ENCODE measurements at places on chromosomes 16 and 17.

DNA sequence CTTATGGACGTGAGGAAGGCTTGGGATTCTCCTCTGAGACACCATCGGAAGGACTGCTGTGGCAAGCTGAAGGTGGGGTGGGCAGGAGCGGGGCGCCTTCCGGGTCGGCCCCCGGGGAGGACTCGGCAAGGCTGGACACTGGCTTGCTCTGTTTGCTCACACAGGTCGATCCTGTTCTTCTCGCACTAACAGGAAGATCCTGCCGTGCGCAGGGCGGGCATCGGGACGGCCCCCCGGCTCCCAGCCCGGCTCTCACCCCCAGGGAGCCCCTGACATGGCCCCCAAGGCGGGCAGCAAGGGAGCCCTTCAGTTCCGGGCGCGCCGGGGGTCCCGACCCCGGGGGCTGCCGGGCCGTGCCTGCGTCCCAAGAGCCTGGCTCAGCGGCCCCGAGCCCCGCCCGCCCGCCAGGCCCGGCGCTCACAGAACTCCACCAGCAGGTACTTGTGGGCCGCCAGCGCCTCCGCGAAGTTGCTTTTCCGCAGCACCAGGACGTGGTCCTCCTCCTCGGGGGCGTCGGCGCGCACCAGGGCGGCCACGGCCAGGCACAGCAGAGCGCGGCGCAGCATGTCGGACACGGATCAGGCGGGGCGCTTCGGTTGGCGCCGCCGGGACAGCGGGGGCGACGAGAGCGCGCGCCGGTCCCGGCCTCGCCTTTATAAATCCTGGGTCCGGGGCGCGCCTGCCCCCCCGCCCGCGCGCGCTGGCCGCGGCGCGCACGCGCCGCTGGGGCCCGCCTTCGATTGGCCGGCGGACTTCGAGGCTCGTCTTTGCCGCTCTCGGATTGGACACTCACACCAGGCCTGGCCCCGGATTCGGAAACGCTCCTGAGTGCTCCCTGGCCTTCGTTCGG lies at the start of gene P4HB:
Gene P4HB, minus strand, starts transcription at position 630 of the 850 bp plus-strand sequence. Its CDS starts 64 bp downstream, at position 566.
- no peak for DNase-seq

DNA sequence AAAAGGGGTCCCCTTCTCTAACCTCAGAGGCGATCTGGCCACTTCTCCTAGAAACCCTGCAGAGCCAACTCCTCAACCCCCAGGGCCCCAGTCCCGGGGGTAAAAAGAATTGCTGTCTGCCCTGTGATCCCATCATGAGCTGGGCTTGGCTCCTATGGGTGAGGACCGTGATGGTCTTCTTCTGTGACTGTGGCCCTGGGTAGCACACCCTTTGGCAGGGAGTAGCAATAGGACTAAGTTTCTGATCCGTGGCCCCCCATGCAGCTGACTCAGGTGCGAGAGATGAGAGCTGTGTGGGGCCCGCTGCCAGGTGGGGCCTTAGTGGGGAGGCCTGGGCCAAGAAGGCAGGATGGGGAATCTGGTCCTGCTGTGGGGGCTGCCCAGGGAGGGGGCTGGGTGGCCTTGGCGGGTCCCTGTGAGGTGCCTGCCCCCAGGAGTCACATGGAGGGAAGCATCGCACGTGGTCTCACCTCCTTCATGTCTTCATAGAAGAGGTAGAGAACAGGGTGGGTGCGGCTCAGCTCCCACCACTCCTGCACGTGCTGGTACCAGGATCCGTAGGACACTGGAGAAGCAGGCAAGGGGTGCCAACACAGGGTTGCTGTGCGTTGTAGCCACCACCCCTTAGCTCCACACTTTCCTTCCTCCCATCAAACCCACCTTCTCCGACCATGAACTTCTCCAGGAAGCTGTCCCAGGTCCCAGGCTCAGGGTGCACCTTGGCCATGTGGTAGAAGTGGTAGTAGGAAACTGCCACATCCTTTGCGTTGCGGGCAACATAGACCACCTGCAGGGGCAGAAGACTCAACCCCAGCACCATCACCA lies 3.3 kb downstream of the SULT1A1 start:
- DNase-seq = no peak

DNA sequence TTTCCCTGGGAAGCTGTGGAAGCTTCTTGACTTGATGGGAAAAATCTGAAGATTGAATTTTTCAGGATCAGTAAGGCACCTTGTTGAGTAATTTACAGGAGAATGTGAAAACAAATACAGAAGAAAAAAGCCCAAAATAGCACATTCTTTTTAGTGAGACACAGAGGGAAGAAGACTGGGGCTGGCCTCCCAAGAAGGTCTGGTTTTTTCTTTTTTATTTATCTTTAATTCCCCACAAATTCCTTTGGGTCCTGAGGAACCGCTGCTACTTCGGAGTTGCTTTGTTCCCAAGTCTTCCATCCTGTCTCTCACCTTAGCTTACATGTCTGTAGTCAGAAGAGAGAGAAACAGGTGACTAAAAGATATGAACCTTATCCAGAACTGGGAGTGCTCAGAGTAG lies 166.6 kb upstream of the NOG start:
- no peak for DNase-seq

GRCh38 chr16:87306516-87306915 lies 10.7 kb downstream of the C16orf95 start:
- DNase-seq = no peak

GRCh38 chr16:85625053-85625452 lies 11.9 kb downstream of the GSE1 start:
- no peak for DNase-seq

DNA sequence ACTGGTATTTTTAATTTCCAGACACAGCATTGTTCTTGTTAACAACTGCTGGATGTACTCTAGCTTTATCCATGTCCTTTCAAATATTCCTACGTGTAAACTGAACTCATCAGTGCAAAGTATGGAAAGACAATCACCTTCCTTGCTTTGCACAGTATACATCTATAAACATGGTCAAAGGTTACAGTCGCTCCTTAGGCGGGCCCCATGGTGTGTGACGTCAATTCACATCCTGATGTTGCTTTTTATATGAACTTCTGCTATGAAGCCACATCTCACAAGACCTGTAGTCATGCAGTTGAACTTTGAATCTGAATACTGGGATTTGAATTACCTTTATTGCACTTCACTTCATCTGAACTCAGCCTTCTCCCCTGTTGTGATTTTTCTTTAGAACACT lies 447.6 kb upstream of the PSMD7 start:
- DNase-seq = no peak

DNA sequence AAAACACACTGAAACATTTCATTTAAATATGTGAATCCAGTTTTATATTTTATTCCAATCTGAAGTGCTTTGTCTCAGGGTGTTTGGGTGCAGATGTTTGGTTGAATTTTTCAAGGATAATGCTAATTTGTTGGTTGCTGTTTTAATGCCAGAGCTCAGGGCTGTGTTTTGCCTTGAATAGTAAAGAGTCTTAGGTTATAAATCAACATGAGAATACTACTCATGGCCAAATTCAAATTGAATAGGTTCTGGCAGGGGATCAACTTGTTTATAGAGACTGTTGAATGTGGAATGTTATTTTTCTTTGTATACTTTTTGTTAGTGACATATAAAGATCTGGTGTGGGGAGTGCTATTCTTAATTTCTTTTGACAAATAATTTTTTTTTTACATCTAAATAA lies 18.8 kb downstream of the TOM1L1 start:
- DNase-seq = no peak

DNA sequence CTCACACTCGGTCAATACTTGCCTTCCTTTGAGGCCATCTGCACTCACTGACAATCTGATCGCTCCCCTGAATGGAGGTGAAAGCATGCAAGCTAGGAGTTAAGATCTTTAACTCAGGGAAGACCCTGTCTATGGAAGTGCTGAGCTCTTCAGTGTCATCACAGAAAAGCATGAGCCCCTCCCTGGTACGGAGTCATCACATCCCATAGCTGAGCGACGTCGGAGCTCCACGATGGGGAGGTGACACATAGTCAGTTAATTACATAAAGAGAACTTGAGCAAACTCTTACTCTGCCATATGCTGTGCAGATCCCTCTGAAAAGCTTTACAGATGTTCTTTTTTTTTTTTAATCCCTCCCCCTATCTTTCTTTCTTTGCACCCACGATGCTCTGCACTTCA lies 463.2 kb downstream of the WWOX start:
- no peak for DNase-seq

GRCh38 chr17:59893676-59894100 lies 767 bp downstream of the RPS6KB1 start:
- DNase-seq = peak; percentile 31

DNA sequence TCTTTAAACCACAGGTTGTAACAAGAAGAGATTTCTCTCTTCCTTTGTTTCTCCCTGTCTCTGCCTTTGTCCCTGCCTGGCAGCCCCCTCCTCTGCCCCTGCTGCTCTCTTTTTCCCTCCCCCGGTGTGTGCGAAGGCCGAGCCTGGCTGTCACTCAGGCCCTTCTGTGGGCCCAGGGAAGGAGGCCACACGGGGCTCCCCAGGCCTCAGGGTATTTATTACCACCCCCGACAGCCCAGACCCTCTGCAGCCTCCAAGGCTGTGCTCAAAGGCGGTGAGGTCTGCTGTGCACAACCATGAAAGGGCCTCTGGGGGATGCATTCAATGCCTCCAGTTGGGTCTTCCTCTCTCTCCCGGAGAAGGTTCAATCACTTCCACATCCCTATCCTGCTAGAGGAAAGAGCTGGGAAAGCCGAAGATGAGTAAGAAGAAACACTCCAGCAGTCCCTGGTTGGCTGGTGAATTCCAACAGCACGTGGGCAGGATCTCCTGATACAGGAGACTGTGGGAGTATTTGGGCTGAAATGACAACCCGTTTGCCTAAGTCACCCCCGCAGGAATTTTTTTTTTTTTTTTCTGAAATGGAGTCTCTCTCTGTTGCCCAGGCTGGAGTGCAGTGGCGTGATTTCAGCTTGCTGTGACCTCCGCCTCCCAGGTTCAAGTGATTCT lies 34.2 kb downstream of the ZNF423 start:
- no peak for DNase-seq

DNA sequence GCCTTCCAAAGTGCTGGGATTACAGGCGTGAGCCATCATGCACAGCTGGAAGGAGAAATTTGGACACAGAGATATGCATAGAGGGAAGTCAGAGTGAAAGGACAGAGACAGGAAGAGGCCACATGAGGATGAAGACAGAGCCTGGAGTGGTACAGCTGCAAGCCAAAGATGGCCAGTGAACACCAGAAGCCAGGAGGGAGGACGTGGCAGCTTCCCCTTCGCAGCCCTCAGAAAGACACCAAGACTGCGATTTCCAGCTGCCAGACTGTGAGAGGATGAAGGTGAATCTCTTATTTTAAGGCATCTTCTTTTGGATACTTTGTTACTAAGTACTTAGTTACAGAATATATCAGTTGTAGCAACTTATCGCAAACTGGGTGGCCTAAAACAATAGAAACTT lies 60.5 kb upstream of the PLCG2 start:
- no peak for DNase-seq

DNA sequence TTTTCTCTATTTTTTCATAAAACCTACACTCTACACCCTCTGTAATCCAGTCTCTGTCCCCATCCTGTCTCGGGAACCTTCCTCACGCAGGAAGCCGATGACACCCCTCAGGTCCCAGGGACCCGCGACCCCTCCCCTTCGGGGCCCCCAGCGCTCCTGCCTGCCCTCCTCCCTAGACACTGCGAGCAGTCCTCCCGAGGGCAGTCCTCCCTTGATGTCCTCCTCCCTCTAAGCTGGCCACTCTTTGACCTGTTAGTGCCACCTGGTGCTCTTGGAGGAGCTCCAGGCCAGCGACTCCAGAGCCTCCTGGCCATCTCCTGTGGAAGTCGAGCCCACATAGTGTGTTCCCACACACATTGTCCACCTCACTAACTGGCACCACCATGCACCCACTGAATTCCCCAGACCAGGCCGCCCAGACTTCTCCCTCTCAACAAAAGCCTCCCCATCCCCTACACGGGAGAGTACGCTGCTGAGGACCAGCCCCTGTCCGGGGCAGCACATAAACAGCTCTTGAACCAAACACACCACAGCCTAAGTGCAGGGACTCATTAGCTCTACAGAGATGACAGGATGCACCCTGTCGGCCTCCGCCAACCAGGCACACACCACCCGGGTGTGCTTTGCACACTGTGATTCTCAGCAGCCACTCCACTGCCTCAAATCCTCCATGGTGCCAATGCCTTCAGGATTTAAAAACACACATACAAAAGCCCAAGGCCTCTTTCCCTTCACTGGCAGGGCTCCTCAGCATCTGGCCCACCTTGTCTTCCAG lies 9.3 kb downstream of the OSBPL7 start:
- DNase-seq = no peak

DNA sequence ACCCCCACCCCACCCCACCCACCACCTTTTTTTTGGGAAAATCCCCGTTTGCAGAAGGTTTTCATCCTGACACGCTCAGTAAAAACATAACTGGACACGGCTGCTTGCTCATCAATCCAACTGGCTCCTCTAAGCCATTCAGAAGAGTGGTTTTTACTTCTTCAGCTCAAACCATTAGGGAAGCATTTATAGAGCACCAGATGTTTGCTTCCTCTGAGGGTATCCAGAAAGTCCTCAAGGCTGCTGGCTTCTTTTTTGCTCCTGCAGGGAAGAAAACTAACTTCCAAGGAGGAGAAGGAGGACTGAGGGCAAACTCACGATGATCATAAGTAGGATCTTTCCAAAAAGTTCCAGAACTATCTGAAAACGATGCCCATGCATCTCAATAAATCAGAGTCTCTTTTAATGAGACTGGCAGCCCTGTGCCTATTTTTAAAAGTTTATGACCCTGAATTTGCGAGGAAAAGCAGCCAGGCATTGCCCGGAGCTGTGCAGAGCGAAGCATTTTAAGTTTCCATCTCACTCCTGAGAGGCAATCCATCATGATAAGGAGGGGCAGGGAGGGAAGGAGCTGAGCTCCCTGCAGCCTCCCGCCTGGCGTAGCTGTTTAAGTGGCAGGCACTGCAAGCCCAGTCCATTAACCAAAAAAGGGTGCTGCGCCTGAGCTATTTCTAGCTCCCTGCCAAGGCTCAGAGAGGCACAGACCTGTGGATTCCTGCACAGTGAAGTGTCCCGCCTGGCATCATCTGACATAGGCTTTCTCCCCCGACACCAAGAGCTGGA lies 146.3 kb upstream of the FOXF1 start:
- DNase-seq = no peak

DNA sequence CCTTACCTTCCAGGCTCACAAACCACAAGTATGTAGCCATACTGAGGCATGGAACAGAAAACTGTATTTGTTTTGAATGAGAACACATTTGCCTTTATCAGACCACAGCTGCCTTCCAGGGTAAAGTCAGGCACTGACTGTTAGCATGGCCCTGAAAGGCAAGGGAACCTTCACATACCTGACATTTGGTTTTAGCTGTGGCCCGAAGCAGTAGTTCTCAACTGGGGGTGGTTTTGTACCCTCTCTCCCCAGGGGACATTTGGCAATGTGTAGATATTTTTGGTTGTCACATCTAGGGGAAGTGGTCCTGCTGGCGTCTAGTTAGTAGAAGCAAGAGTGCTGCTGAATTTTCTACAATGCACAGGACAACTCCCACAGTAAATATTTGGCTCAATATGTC lies 9.2 kb downstream of the HERPUD1 start:
- DNase-seq = no peak

- no peak for DNase-seq
Measured at GRCh38 chr16:24463196-24463945, 76.0 kb upstream of the RBBP6 start.
